NCI-H526 treated with DMSO at 0.1 percent for 48 hours (cell line): ENCODE measurements at places on chromosomes 2 and 18.

GRCh38 chr2:97988722-97989121 lies 7.0 kb downstream of the TMEM131 start:
- DNase-seq = peak; percentile 46

DNA sequence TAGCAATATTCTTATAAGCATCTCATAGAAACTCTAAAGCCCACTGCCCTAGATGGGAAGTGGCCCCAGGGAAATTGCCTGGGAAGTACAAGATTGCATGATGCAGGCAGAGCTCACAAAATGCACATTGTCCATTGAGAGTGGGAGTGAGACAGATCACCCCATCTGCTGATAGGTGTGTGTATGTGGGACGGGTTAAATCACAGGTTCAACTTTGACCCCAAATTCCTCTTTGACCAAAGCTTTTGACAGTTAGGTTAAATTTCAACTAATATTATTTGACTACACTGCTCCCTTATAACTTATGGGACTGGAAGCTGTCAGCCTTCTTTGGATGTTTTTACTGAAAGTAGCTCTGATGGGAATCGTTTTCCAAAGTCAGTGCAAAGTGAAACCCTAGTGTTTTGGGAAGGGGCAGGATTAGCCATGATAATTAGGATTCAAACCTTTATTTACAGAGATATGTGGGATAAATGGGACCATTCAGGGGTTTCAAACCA lies 11.4 kb upstream of the FABP1 start:
- no peak for DNase-seq

- no peak for DNase-seq
These were observed 147.3 kb upstream of the DLX2 start for GRCh38 chr2:172249986-172250385.

DNA sequence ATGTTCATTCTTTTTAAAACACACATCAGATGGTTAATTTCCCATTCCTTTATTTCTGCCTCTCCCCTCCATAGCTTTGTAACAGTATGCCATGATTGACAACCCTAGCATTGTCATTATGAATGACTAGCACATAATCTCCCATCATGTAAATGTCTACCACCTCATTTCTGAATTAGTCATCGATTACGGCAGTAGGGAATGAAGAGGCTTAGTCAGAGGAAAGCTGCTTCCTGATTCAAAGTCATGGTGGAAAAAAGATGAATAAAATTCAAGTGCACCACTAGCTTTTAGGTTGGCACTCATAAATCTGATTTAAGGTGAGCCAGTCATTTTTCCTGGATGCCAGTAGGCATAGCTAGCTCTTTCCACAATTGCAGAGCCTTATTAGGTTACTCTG lies 19.1 kb upstream of the ACMSD start:
- no peak for DNase-seq

- no peak for DNase-seq
These were observed 207.1 kb upstream of the SLC8A1 start for GRCh38 chr2:40658941-40659340.

DNA sequence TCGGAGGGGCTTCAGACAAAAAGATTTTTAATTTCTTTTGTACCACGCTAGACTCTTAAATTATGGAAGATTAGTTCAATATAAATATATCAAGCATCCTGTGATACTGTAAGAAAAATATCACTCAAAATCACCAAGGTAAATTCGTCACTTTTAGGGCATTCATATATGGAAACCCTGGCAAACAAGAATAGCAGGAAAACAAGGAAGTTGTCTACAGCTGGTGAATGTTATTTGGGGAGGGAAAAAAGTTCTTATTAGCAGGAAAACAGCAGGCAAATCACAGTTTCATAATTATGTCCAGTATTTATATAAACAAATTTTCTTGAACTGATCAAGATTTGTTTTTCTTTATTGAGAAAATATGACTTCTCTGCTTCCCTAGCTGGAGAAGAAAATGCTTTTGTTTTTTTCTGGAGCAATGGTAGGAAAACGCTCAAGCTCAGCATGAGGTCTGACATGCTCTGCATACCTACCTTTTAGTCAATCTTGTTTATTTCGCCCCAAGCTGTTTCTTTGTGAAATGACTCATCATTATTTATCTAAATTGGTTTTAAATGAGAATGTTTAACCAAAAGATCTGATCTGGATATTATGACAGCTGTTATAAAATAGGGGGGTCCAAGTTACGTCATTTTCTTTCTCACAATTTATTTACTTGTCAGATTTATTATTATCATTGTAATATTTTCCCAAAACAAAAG lies 14.7 kb downstream of the LINC00305 start:
- DNase-seq = no peak

DNA sequence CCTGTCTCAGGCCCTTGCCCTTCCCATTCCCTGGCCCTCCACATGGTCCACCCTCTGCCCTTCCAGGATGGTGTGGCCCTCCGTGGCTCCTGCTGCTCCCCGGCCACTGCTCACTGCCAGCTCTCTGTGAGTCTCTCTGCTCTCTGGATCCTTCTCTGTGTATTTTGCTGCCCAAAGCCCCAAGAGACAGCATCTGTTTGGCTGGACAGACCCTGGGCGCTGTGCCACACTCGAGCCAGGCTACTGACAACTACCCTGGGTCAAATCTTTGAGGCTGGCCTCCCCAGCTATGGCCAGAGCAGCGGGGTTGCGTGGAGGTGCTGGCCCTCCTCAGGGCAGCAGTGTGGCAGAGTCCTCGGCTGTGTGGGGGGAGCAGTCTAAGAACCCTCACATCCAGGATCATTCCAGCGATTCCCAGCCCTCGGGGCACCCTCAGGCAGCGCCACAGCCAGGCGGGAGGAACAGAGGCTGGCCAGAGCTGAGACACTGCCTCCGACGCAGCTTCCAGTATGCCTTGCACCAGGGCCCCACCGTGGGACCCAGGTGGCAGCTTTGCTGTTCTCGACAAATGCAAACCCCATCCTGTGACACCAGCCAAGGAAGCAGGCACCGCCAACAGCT lies 139.4 kb upstream of the GLI2 start:
- no peak for DNase-seq

DNA sequence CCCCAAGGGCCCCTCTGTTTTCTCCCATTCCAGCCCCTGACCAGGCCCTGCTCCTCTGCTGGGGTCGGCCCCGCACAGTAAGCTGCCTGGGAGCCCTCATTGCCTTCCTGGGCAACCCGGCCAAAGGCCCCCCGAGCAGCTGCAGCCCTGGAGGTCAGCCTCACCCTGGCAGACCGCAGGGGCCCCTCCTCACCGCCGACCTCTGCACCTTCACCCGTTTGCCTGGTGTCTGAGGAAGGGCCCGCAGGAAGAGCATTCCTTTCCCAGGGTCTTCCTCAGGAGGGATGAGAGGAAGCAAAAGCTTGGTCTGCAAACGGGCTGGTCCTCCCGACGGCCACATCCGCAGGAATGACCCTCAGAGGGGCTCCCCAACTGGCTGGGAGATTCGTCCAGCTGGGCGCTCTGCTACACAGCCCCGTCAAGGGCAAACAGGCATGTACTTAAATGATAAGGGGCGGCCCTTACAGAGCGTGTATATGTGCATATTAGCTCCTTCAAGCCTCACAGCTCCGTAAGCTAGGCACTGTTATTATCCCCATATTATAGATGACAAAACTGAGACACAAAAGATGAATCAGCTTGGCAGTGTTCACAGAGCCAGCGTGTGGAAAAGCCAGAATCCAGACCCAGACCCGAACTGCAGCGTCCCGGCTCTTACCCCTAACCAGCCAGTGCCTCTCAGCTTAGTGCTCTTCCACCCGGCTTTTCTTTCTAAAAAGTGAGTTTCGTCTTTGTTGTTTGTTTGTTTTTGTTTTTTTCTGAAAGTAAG lies 52.8 kb downstream of the SLC4A1AP start:
- no peak for DNase-seq

DNA sequence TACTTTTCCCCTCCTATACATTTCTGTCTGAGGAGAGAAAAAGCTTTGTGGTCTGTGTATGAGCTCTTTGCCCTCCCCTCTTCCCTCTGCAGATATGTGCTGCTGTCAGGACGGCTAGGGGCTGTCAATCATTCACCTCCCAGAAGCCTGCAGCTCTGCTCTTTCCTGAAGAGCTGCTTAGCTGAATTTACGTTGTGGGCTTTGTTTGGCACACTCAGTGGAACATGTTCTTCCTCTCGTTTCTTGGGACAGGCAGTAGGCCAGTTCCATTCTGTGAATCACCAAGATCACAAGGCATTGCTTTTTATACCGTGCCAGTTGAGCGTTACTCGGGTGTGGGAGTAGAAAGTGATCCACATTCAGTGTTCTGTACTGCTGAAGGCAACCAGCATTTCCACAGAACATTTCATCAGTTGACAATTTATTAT lies 136.7 kb downstream of the LAMA3 start:
- no peak for DNase-seq

- DNase-seq = no peak
These were observed 24.1 kb downstream of the ACSL3 start for GRCh38 chr2:222884805-222885424.

DNA sequence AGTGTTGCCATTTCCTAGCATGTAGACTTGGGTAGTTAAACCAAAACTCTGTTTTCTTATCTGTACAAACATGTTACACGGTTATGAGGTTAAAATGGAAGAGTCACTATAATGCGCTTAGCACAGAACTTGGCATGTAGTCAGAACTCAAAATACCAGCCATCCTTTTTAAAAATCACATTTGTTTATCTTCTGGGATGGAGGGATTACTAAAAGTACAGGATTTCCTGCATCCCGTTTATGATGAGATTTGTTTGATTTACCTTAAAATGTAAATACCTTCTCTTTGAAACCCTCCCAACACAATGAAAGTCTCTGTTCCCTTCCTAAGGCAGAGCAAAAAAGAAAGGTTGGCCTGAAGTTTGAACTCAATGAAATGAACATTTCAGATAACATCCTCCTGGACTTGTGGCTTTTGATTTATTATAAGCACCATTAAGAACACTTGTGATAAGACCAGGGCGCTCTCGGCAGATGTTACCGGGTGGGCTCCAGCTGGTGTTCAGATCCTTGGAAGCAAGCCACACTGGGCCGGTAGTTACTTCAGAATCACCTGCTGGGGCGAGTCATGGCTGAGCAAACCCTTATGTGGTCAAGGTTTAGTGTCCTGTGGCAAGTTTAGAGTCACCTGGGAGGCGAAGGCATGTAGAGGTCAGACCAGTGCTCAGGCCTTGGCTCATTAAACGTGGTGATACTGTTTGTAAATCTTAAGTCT lies 105.7 kb downstream of the MGAT5 start:
- no peak for DNase-seq

DNA sequence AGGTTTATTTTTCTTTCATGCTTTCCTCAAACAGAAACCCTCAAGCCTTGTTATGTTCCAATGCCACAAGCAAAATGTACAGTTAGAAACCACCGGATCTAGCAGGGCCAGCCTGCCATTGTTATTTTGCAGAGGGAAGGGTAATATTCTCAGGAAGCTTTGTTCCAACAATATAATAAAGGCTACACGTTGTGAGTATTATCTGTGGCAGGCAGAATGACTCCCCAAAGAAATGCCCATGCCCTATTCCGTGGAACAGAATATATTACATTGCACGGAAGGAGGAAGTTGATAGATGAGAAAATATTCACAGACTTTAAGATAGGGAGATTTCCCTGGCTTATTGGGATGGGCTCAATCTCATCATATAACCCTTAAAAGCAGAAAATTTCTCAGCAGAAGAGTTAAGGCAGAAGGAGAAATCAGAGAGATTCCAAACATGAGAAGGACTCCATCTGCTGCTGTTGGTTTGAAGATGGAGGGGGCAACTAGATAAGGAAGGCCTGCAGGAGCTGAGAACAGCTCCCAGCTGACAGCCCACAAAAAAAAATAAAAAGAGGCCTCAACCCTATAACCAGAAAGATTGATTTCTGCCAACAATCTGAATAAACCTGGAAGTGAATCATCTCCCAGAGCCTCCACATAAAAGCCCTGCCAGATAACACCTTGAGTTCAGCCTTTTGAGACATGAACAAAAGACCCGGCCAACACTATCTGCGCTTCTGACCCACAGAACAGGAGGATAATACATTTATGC lies 466.6 kb downstream of the LPIN1 start:
- no peak for DNase-seq

DNA sequence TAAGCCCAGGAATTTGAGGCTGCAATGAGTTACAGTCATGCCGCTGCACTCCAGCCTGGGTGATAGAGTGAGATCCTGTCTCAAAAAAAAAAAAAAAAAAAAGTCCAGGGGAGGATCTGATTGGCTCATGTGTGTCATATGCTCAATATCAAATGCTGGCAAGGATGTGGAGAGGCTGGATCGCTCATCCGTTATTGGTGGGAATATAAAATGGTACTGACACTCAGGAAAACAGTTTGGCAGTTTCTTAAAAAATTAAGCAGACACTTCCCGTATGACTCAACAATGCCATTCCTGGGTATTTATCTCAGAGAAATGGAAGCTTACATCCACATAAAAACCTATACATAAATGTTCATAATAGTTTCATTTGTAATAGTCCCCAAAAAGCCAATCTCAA lies 68.9 kb downstream of the MEX3C start:
- DNase-seq = no peak

DNA sequence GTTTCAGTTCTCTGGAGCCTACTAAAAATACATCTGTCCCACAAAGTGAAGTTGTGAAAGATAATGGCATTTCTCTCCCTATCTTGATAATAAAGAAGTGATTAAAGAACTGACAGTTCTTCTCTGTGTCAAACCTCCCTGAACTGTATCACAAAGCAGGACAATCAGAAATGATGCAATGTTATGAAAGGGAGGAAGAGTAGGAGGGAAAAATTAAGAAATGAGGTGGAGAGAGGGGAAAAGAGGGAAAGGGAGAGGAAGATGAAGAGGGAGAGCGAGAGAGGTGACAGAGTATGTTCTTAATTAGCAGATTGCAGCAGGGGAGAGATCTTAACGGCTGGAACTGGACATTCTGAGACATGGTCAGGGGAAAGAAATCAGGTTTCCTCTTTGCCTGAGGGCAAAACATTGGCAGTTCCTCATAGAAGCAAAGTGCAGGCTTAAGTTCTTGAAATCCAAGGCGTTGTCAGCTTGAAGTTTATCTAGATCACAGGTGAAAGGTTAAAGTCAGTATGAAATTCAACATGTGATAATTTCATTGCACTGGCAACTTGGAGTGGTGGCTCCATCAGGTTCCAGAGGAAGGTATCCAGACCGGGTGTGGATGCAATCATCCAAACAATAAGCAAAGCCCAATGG lies 54.6 kb downstream of the RDH14 start:
- DNase-seq = no peak
